HS-27A (cell line): ENCODE measurements at places on chromosomes 11 and 22.

DNA sequence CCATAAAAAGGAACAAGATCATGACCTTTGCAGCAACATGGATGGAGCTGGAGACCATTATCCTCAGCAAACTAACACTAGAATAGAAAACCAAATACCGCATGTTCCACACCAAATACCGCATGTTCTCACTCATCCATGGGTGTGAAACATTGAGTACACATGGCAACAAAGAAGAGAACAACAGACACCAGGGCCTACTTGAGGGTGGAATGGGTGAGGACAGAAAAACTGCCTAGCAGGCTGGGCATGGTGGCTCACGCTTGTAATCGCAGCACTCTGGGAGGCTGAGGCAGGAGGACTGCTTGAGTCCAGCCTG lies 12.3 kb downstream of the EHD1 start:
- DNase-seq = no peak

DNA sequence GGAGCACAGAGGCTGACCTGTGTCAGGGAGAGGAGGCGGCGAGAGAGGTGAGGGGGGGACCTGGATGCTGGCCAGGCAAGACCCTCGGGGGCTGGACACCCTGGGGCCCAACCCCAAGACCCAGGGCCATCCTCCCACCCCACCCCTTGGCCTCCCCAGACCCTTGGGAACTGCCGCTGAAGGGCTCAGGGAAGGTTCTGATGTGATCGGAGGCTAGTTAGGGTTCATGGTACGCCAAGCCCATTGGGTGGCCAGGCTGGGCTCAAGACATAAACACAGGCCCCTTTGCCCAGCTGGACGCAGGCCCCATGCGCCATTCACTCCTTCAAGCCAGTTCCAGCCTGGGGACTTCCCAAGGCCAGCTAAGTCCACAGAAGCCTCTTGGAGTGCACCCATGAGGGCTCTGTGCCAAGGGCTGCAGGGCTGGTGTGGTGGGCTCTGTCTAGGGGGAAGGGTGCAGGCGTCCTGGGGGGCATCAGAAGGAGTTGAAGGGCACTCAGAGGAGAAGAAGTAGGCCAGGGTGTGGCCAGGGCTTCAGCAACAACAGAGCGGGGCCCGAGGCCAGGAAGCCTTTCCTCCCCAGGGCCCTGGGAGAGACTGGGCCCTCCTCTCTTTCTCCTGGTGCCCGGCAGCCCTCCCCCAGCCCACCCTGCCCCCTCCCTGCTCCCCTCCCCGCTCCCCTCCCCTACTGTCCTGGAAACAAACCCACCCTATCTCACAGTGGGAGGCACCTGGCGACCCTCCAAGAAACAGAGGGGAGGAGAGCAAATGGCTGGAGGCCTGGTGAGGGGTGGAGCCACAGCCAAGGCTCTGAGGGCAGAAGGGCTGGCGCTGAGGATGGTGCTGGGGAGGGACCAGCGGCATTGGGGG lies 12.9 kb downstream of the TSPAN32 start:
- no peak for DNase-seq

GRCh38 chr11:559712-560304 lies 730 bp downstream of the LMNTD2 start:
- no peak for DNase-seq

DNA sequence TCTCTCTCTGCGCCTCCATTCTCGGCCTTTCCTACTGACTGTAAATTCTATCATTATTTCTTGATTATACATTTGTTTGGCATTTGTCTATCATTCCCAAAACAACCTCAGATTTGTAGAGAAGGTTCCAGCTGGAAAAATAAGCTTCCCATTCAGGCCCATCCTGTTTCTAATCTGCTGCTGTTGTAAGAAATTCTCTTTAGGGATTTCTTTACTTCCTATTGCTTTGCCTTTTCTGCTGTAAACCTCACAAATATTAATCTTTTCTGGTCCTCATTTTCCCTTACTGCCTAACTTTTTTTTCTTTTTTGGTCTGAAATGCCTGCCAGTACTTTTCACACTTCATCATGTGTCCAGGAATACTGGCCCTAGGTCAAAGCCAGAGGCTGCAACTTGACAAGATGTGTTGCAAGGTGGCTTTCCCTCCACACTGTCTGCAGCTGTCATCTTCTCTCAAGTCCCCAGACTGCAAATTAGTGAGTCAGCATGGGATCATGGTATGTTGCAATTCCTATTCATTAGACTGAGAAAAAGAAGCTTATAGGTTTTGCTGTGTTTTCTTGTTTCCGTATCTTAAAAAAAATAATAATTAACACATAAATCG lies 858.7 kb upstream of the CHORDC1 start:
- DNase-seq = no peak

DNA sequence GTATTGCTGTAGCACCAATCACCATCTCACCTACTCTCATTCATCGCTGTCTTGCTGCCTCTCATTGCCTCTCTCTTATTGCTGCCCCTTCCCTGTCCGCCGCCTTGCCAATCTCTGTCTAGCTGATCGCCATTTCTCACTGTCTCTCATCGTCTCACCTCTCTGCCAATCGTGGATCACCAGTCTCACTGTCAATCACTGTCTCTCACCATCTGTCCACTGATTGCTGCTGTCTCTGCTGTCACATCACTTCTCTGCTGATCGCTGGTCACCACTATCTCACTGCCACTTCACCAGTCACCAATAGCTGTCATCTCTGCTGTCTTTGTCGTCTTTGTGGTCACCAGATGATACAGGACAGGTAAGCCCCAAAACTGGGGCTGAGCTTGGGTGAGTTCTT lies 20.6 kb upstream of the RNASEH2C start:
- no peak for DNase-seq

GRCh38 chr22:49712195-49712791 lies 115.4 kb downstream of the BRD1 start:
- no peak for DNase-seq

GRCh38 chr11:40241524-40242051 lies 1217.9 kb downstream of the LRRC4C start:
- no peak for DNase-seq

DNA sequence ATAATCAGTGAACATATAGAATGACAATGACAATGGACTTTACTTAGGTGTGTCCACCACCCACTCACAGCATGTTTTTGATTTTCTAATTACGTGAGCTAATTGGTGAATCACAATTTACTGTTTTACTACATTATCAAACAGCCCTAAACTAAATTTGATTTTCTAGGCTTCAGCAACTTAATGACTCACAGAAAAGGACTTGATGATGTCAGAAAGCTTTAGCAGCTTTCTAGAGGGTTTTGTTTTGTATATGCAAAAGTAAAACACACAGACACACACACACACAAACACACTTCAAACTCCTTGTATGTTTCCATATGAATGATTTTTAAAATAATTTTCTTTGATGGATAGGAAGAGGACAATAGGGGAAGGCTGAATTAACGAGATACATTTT lies 878.6 kb upstream of the CCDC90B start:
- DNase-seq = no peak
